ENCODE measurements at places on chromosomes 7 and 10. TPM values are rescaled to one million over a fixed set of nuclear protein-coding genes. Genes with fewer than 3 reads are reported as not detected.

The NODAL gene
- 0.08 TPM for total RNA-seq

- DNase-seq, result no peak
Observed at GRCh38 chr7:157662110-157662791, 325.4 kb downstream of the DNAJB6 start.

DNA sequence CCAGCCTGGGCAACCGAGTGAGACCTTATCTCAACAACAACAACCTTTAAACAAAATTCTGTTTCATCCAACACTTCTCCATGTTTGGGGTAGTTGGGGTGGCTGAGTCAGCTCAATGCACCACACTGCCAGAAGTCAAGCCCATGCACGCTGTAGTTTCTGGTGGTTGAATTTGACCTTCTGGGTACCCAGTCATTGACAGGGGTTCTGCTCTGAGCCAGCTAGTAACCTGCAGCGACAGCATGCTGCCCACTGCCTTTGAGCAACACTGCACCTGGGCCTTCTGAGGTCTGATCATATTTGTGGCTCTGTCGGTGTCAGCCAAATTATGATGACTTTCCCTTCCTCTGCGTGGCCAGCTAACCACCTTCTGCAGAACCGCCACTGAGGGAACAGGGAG lies 84.6 kb upstream of the ZNF438 start:
- DNase-seq, result no peak

GRCh38 chr7:29810813-29811482 lies 4.6 kb downstream of the WIPF3 start:
- DNase-seq, result no peak

DNA sequence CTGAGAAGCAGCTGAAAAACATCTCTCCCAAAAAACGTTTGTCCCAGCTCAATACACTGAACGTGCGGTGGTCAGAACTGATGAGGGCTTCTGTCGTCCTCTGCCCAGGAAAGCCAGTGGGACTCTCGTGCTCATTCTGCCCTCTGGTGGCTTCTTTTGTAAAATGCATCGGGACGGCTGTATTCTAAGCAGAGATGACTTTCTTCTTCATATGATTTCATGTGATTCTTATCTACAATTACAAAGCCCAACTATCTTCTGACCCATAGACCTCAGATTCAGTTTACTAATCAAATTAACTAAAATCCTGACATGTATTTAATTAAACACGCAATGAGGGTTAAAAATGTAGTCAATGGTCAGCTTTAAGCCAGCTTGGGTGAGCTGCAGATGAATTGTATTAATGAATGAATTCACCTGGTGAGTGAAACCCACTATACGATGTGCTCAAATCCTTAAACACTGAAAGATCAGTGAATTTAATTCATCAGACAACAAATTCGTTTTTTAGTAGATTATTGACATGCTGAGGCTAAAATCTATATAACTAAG lies 117.6 kb upstream of the FAM204A start:
- DNase-seq, result no peak

GRCh38 chr10:61942604-61943461 lies 41.3 kb downstream of the ARID5B start:
- DNase-seq, result no peak

- DNase-seq, result no peak
Observed at GRCh38 chr10:95873139-95873538, 34.6 kb upstream of the CC2D2B start.
